ENCODE measurements at places on chromosomes 16 and 17. TPM values are rescaled to one million over a fixed set of nuclear protein-coding genes. Genes with fewer than 3 reads are reported as not detected.

The CCDC200 gene
- not detected for polyA plus RNA-seq

The TNFSF12 gene
- polyA plus RNA-seq = 2.1 TPM

The HBA2 gene
- not detected for polyA plus RNA-seq

The LPO gene
- polyA plus RNA-seq = not detected

The SCARF1 gene
- 0.07 TPM for polyA plus RNA-seq

The EFNB3 gene
- polyA plus RNA-seq = 3.9 TPM

The NATD1 gene
- 2.8 TPM for polyA plus RNA-seq

The KRT9 gene
- 0.35 TPM for polyA plus RNA-seq

The CD300LB gene
- not detected for polyA plus RNA-seq

The SUPT6H gene
- 27.3 TPM for polyA plus RNA-seq

The NPIPA3 gene
- polyA plus RNA-seq = 1.5 TPM

The NPIPB4 gene
- polyA plus RNA-seq = 15.5 TPM

The FOXF1 gene
- not detected for polyA plus RNA-seq

The ITGAX gene
- 0.25 TPM for polyA plus RNA-seq

The FNDC8 gene
- not detected for polyA plus RNA-seq

The MMP2 gene
- 24.9 TPM for polyA plus RNA-seq

The MPV17L gene
- polyA plus RNA-seq = 1.7 TPM

The GOSR2 gene
- 42.1 TPM for polyA plus RNA-seq

The NPW gene
- 0.18 TPM for polyA plus RNA-seq

Data from mammary epithelial cell (primary cell).